RWPE1 (cell line): ENCODE measurements at places on chromosomes 7 and 10.

DNA sequence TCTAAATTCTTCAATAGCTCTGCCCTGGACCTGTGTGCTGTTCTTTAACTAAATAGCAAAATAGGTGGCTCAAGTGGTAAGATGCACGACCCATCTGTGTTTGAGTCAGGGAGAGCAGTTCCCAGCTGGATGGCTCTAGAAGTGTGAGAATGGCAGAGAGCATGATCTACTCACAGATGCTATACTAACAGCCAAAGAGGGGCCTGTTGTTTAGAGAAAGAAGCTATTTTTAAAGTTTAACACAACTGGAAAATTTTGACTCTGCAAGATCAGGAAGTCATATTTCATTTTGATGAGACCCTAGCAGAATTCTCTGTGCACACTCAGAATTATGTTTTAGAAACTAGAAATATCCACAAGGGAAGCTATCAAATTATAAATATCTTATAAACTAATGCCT is 87.4 kb upstream of the PIP4K2A start:
- DNase-seq, result no peak

GRCh38 chr7:73717991-73718405 is 1.5 kb downstream of the STX1A start:
- peak; percentile 68 for DNase-seq

DNA sequence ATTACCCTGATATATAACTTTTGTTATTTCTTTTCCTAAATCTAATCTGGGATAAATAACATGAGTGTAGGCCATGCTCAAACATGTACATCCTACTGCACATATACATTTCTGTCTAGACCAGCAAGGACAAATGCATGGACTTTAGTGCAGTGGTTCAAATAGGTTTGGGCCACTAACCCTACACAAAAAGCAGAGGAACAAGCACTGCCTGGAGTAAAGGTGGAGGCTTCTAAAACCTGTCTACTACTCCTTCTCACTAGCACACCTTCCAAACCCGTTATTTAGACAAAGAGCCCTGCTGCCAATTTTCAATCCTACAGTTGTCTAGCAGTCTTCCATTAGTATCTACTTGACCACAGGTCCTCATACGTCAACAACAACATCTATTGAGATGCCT is 34.8 kb downstream of the SGCE start:
- DNase-seq, result no peak

DNA sequence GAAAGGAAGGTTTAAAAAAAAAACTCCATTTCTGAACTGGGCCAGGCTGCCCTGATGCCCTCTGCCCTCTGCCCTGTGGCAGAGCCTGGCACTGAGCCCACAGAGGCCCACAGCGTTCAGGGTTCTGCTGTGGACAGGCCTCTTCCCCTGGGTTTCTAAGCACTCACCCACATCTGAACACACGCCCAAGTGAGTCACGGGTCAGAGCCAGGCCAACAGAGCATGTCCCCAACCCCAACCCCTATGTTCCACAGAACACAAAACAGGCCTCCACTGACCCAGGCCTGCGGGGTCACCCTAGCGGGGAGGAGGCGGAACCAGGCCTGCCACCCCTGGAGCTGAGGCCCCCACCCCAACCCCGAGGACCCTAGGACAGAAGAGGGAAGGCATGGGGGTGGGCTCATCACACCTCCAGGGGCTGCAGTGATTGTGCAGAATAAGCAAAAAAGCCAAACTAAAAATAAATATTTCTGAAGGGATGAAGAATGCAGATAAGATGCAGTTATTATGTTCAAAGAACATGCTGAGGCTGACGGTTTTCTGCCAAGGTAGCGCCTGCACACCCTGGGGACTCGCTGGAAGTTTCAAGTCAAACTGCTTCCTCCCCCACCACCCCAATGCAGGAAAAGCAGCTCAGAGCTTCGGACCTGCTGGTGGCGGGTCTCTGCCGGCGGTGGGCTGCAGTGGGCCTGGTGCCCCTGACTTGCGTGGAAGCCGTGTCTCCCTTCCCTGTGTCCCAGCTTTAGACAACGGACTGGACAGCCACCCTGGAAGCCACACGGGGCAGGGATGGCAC is 5.4 kb downstream of the WDR86 start:
- DNase-seq, result peak; percentile 46

GRCh38 chr10:112952282-112953173 is 2.5 kb downstream of the TCF7L2 start:
- DNase-seq, result no peak

DNA sequence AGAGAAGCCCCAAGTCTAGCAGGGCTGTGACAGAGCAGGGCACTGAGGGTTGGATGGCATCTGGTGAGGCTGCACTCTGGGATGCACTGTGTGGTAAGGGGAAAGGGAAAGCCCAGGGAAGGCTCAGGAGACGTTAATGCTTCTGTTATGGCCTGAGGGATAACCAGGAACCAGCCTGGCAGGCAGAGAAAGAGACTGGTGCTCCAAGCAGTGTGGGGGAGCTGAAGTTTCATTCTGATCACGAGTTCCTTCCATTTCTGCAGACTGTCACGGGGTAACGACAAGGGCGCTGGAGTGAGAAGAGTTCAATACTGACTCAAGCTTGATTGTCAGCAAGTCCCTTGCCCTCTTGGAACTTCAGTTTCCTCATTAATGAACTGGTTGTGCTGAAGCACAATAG is 730.9 kb downstream of the GRID1 start:
- no peak for DNase-seq

DNA sequence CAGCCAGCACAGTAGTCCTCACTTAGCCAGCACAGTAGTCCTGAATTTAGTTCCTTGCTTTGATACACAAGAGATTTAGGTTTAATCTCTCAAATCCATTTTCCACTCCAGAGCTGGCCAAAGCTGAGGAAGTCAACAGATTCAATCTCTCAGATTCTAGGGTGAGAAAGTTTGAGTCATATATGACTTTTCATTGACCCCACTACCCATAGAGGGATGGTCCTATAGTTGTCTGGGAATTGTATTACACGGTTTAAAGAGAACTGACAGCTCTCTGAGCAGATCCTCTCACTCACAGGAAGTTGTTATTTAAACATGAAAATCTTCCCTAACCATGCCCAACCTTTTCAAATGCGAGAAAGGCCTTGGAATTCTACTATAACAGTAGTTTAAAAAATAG is 641.8 kb upstream of the SEMA3D start:
- no peak for DNase-seq

DNA sequence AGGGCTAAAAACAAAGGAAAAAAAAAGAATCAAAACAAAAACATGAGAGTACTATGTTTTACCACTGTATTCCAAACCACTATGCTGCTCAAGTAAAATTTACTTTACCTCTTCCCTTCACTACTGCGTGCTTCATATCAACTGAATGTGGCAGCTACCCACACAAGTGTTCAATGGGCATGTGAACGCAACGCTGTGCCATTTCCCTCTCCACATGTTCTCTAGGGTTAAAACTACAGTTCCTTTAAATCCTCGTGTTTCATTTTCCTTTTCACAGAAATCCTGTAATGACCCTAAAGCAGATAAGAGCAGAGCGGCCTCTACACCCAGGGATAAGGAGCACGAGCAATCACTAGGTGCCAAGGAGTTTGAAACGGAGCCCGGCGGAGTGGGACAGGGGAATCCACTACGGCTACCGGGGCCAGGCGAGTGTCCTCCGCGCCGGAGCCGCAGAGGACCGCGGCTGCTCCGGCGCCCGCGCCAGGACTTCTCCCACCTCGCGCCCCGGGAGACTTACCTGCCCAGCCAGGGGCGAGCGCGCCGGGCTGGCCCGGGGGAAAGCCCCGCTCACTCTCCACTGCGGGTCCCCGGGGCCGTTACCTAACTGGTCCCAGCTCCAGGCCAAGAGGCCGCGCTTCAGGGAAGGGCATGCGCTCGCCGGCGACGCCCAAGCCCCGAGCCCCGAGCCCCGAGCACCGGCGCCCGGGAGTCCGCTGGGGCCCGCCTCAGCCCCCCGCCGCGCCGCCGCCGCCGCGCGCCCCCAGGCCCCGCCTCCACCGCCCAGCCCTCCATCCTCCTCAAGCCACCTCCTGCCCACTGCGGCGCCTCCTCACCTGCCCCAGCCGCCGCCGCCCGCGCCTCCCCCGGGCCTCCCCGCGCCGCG is 711 bp downstream of the NAMPT start:
- peak; percentile 18 for DNase-seq

DNA sequence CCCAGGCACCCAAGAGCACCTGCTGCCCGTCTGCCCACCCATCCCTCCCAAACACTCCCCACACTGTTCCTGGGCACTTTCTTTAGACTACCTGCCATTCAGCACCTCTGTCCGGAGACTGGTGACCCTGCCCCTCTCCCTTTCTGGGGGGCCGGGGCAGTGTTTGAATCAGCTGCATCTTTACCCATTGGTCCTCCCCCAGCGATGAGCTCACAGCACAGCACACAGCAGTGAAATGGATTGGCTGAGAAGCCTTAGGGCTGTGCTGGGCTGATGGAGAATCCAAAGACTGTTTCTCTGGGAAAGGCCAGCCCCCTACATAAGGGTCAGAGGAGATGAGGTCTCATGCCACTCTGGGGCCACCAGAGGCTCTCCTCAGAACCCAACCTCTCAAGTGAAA is 40.2 kb downstream of the VWA2 start:
- DNase-seq, result no peak

DNA sequence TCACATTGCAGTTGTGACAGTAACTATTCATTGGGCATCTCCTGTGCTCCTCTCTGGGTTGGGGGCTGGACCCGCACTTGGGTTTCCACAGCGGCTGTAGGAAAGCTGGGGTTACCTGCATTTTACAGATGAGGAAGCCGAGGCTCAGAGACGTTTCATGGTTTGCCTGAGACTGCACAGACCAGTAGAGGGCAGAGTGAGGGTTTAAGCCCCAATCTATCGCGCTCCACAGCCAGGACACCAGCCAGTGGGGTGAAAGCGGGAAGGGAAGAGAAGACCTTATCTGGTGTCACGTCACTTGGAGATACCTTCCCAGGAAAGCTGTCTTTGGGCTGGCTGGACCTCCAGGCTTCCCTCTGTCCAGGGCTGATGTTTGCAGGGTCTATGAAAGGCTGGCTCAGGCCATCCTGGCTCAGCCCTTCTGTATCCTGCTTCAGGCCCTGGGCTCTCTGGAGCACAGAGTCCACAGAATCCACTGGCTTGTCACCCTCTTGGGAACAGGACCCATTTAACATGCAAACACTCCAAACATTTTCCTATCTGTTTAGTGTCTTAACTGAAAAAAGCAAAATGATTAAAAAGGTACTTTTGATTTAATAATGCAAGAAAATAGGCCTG is 167.7 kb downstream of the EMX2 start:
- DNase-seq, result no peak

- no peak for DNase-seq
Observed at GRCh38 chr7:14800664-14801063, 101.9 kb downstream of the DGKB start.

DNA sequence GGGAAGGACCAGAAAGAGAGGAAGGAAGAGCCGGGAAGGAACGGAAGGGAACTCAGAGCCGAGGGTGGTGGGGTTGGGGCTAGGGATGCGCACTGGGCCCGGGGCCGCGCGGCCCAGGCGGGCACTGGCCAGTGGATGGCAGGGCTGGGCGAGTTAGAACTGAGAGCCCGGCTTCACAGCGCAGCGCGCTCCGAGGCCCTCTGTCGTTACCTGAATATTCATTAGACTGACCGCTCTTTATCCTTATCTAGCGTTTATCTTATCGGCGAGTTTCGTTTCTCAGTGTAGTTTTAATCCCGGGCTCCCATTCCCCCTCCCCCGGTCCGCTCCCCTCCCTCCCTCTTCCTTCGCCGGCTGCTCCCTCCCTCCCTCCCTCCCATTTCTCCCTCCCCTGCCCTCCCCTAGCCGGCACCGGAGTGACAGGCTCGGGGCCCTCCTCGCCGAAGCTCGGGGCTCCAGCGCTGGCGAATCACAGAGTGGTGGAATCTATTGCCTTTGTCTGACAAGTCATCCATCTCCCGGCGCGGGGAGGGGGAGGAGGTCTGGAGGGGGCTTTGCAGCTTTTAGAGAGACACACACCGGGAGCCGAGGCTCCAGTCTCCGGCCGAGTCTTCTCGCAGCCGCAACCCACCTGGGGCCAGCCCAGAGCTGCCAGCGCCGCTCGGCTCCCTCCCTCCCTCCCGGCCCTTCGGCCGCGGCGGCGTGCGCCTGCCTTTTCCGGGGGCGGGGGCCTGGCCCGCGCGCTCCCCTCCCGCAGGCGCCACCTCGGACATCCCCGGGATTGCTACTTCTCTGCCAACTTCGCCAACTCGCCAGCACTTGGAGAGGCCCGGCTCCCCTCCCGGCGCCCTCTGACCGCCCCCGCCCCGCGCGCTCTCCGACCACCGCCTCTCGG is at the start of gene PAX2:
Gene PAX2 (plus strand): TSS at position 596 of the 895 bp plus-strand sequence. CDS start 679 bp downstream, outside the sequence.
- no peak for DNase-seq

DNA sequence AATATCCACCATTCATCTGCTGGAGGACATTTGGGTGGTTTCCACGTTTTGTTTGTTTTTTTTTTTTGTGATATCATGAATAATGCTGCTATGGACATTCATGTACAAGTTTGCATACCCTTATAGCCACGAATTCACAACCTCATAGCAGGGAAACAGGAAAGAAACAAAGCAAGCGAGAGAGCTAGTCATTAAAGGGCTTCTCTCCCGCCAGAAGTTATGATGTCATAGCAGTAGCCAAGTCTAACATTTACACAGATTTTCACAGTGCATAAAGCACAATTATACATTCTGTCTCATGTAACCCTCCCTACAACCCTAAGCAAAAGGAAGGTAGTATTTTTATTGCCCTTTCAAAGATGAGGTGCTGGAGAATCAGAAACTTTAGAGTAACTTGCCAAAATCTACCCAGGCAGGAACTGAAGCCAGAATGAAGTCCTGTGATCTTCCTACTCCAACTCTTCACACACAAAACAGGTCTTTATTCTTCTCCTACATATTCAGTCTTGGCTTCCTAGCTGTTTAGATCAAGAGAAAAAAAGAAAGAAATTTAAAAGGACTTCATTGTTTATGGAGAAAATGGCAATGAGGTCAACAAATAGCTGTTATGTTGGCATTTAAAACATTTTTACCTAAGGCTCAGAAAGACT is 33.9 kb upstream of the GPAM start:
- DNase-seq, result no peak

- DNase-seq, result no peak
Observed at GRCh38 chr7:30515761-30516160, 11.1 kb upstream of the GGCT start.

- no peak for DNase-seq
Observed at GRCh38 chr7:112262855-112263487, 56.5 kb downstream of the ZNF277 start.

GRCh38 chr10:87760195-87760905 is 57.7 kb downstream of the ATAD1 start:
- DNase-seq, result no peak

DNA sequence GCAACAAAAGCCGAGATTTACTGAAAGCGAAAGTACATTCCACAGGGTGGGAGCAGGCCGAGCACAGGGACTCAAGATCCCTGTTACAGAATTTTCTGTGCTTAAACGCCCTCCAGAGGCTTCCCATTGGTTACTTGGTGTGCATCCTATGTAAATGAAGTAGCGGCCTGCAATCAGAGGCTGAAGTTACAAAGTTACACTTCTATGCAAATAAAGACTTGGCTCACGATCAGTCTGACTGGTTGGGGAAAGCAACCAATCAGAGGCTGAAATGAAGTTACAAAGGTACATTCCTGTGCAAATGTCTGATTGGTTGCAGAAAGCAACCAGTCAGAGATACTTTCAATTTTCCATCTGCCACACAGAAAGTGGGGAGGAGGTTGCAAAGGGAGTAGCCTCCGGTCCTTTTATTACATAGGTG is 4.1 kb downstream of the ACBD7 start:
- peak; percentile 89 for DNase-seq
